ENCODE measurements at places on chromosomes 3 and 15.

- DNase-seq = peak; percentile 2
These were observed 136.3 kb downstream of the LRRC28 start for GRCh38 chr15:99387421-99388168.

DNA sequence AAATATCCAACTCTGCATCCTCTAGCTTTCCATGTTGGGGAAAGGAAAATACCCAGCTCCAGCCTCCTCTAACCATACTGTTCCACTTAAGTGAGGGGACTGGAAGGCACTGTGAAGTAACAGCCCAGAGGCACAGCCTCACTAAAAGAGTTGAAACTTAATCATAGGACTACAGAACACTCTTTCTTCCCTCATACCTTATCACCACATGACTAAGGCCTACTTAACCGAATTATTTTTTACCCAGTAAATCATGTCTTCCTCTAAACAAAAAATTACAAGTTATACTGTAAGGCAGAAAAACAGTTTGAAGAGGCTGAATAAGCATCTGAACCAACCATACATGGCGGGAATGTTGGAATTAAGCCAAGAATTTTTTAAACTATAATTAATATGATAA, 207.4 kb upstream of the MME start:
- no peak for DNase-seq

DNA sequence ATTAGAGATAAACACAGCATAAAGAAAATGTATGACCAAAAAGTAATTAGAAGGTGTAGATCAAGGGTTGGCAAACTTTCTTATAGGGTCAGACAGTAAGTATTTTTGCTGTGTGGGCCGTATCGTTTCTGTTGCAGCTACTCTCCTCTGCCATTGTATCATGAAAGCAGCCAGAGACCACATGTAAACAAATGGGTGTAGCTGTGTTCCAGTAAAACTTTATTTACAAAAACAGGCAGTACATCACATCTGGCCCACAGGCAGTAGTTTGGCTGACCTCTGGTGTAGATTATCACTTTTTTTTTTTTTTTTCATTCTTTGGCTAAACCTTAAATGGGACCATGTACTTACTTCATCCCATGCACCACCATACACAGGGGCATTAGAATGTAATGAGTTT, 190.8 kb downstream of the MBNL1 start:
- DNase-seq = no peak

DNA sequence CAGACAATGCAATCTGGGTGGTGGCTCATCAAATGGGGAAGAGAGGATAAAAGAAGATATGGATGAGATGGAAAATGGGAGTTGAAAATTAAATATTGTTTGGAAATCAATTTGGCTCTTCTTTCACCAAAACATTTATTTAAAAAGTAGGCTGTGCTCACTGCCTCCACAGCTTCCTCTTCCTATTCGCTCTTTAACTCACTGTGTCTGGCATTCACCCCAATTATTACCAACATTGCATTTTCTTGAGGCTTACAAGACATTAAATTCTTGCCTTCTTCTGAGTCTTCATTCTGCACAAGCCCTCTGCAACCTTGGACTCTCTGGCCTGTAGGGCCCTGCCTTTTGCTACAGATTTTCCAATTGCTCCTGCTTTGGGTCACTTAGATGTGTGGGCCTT, 52.9 kb upstream of the TSPAN3 start:
- no peak for DNase-seq
